ENCODE measurements at places on chromosomes 3 and 15. TPM values are rescaled to one million over a fixed set of nuclear protein-coding genes. Genes with fewer than 3 reads are reported as not detected.

GRCh38 chr15:83610901-83611685 is 42.8 kb upstream of the ADAMTSL3 start:
- no peak overlapping the region for H3K27ac ChIP-seq
- no peaks in the 10 kb centered on the region for H3K36me3 ChIP-seq
- H3K4me3 ChIP-seq = no peak overlapping the region
- H3K4me1 ChIP-seq = no peaks in the 10 kb centered on the region

GRCh38 chr3:31147550-31147949 is 253.1 kb upstream of the GADL1 start:
- no peaks in the 10 kb centered on the region for H3K36me3 ChIP-seq
- no peak for DNase-seq
- no peak overlapping the region for H3K27ac ChIP-seq
- no peaks in the 10 kb centered on the region for H3K27me3 ChIP-seq
- no peak overlapping the region for H3K4me3 ChIP-seq

GRCh38 chr3:22392286-22392685 is 641.3 kb upstream of the ZNF385D start:
- H3K27ac ChIP-seq = no peak overlapping the region
- no peaks in the 10 kb centered on the region for H3K36me3 ChIP-seq
- H3K4me1 ChIP-seq = no peaks in the 10 kb centered on the region
- no peaks in the 10 kb centered on the region for H3K27me3 ChIP-seq

Gene ERC2
- total RNA-seq = not detected

- DNase-seq = no peak
- H3K4me3 ChIP-seq = no peak overlapping the region
- H3K27ac ChIP-seq = no peak overlapping the region
- H3K36me3 ChIP-seq = peaks cover 12% of the 10 kb centered on the region
Observed at GRCh38 chr15:64210371-64210770, 47.5 kb upstream of the PPIB start.

Gene BTLA
- not detected for total RNA-seq

Gene RASGRP1
- 0.85 TPM for total RNA-seq

Gene RBPMS2
- total RNA-seq = 0.26 TPM

- H3K27me3 ChIP-seq = no peaks in the 10 kb centered on the region
- no peak overlapping the region for H3K4me3 ChIP-seq
- no peaks in the 10 kb centered on the region for H3K4me1 ChIP-seq
- no peak overlapping the region for H3K27ac ChIP-seq
Observed at GRCh38 chr15:84037301-84037700, 198.3 kb upstream of the GOLGA6L4 start.

Gene GABRR3
- total RNA-seq = not detected

- H3K27me3 ChIP-seq = no peaks in the 10 kb centered on the region
- H3K4me3 ChIP-seq = no peak overlapping the region
- no peaks in the 10 kb centered on the region for H3K4me1 ChIP-seq
Observed at GRCh38 chr3:132507657-132508056, 89.4 kb upstream of the ACKR4 start.

DNA sequence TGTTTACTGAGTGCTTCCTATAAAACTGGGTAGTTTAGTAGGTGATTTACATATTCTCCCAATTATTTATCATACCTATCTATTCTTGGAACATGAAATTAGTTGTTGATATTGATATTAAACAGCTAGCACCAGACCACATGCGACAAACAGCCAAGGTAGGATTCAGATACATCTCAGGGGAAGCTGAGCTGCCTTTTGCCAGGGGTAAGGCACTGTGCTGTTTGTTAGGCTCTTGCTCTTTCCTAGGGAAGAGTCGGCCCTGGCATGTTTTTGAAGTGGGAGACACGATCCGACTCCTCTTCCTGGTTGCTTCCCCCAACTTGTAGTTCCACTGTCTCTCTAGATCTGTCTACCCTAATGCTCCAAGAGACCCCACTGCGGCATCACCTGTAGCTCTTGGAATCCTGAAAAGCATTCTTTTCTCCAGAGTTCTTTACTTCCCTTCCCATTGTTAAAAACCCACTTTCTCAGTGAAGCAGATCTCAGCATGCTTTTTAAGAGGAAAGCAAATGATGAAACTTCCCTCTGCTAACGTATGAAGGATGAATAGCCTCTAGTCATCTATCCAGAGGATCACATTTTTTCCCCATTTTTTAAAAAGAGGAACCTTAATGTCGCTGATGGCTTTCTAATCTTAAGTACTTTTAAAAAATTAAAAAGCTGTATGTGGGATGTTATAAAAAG is 138.4 kb downstream of the GHSR start:
- H3K4me1 ChIP-seq = peaks cover 42% of the 10 kb centered on the region
- H3K36me3 ChIP-seq = no peaks in the 10 kb centered on the region
- no peak overlapping the region for H3K27ac ChIP-seq
- H3K4me3 ChIP-seq = no peak overlapping the region

- H3K36me3 ChIP-seq = no peaks in the 10 kb centered on the region
- H3K27ac ChIP-seq = no peak overlapping the region
- no peaks in the 10 kb centered on the region for H3K4me1 ChIP-seq
Observed at GRCh38 chr3:38960953-38961622, 90.7 kb downstream of the SCN11A start.

Gene CISH
- 50.5 TPM for total RNA-seq

Gene CNTN4
- total RNA-seq = 1.2 TPM

Gene RTP4
- total RNA-seq = 0.39 TPM

Gene CHRNA7
- 0.65 TPM for total RNA-seq

Gene ZBBX
- not detected for total RNA-seq

Gene ONECUT1
- not detected for total RNA-seq

GRCh38 chr15:68638953-68639515 is 60.2 kb downstream of the CORO2B start:
- H3K27me3 ChIP-seq = no peaks in the 10 kb centered on the region
- no peak for DNase-seq
- no peak overlapping the region for H3K27ac ChIP-seq
- no peak overlapping the region for H3K4me3 ChIP-seq
- no peaks in the 10 kb centered on the region for H3K36me3 ChIP-seq
- peaks cover 34% of the 10 kb centered on the region for H3K4me1 ChIP-seq

DNA sequence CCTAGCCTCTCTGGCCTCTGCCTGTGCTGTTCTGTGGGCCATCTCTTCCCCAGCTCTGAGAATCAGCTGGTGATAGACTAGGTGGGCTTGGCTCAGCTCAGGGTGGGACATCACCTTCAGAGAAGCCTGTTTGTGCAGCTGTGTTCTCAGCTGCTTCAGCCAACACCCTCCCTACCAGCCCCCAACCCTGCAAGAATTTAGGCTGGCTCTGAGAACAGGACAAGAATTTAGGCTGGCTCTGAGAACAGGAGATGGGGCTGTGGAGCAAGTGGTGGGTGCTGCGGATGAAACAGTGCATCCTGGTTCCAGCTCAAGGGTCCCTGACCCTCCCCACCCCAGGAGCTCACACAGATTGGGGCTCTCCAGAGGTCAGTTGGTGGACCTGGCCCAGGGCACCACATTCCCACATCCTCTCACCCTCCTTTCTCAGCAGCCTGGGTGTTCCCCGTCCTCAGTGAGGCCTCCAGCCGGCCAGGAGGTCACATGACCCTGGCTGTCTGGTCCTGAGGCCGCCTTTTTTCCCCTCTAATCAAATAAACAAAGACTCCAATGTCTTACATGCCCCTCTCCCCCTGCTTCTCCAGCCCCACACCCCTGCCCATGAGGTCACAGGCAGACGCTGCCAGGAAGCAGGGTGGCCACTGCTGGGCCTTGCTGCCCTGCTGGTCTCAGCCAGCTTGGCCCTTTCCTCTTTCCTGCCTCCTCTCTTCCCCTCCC is 14.9 kb downstream of the PLEKHO2 start:
- H3K27me3 ChIP-seq = no peaks in the 10 kb centered on the region
- no peak for DNase-seq
- no peak overlapping the region for H3K4me3 ChIP-seq

Gene RARB
- total RNA-seq = 1.2 TPM

Gene GOLIM4
- total RNA-seq = 15.9 TPM

DNA sequence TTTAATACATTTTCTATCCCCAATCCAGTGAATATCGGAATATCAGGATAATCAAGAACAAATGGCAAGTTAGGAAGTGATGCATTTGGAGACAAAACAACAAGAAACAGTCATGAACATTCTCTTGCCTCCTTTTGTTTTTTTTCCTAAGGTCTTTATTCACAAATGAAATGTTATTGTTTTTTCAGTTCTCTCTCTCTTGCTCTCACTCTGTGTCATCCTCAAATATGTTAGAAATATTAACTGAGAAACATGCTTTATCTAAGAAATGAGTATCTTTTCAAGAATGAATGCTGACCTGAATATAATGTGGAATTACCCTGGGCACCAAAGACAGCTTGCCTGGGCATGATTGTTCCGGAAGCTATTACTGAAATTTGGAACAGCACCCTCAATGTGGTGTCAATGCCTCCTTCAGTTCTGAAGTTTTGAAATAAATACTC is 51.3 kb downstream of the RBMS3 start:
- no peak overlapping the region for H3K4me3 ChIP-seq
- H3K4me1 ChIP-seq = peaks cover 74% of the 10 kb centered on the region
- no peaks in the 10 kb centered on the region for H3K27me3 ChIP-seq
- H3K27ac ChIP-seq = peak overlapping the region; percentile 73
- no peaks in the 10 kb centered on the region for H3K36me3 ChIP-seq

Gene CXCR6
- total RNA-seq = not detected

DNA sequence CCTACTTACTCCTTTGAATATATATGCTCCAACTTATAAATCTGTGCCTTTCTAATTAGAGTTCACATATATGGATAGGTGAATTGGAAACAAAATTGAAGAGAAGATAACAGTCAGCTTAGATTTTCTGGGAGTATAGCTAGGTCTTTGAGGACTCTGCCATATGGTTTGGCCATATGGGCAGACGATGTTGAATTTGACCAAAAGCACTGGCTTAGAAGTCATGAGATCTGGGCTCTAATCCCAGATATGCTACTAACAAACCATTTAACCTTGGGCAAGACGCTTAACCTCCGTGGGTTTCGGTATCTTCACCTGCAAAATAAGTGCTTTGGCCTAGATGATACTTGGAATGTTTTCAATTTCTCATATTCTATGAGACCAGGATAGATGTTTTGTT is 154.1 kb downstream of the LSAMP start:
- H3K27ac ChIP-seq = no peak overlapping the region
- H3K4me1 ChIP-seq = no peaks in the 10 kb centered on the region
- no peak for DNase-seq

GRCh38 chr3:174270841-174271240 is 588.3 kb upstream of the NAALADL2 start:
- no peaks in the 10 kb centered on the region for H3K36me3 ChIP-seq
- DNase-seq = no peak
- no peak overlapping the region for H3K4me3 ChIP-seq
- no peaks in the 10 kb centered on the region for H3K27me3 ChIP-seq
- no peak overlapping the region for H3K27ac ChIP-seq
- no peaks in the 10 kb centered on the region for H3K4me1 ChIP-seq

DNA sequence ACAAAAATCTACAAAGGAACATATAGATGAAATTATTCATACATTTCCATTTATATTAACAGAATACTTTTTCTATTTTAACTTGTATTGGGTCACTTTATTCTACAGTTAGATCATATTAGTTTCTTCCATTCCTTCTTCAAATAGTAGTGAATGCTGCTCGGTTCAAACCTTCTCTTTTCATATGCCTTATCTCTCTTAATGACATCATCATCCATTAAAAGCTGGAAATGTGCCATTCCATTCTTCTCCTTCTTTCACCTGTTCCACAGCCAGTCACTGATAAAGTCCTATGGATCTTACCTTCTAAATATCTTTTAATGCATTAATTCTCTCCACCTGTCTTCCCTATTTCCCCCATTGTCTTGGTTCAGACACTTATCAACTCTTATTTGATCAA is 358.0 kb upstream of the POU1F1 start:
- no peaks in the 10 kb centered on the region for H3K4me1 ChIP-seq
- H3K36me3 ChIP-seq = no peaks in the 10 kb centered on the region
- H3K27ac ChIP-seq = no peak overlapping the region
- no peak overlapping the region for H3K4me3 ChIP-seq
- H3K27me3 ChIP-seq = no peaks in the 10 kb centered on the region
- DNase-seq = no peak

Gene ALPK3
- 292 TPM for total RNA-seq

GRCh38 chr3:62007036-62007435 is 366.3 kb downstream of the FEZF2 start:
- no peak overlapping the region for H3K4me3 ChIP-seq
- H3K36me3 ChIP-seq = peaks cover 21% of the 10 kb centered on the region
- H3K27me3 ChIP-seq = no peaks in the 10 kb centered on the region
- DNase-seq = no peak
- H3K4me1 ChIP-seq = no peaks in the 10 kb centered on the region
- H3K27ac ChIP-seq = no peak overlapping the region

Gene TGM5
- not detected for total RNA-seq

- no peak overlapping the region for H3K4me3 ChIP-seq
- H3K27ac ChIP-seq = no peak overlapping the region
- peaks cover 6% of the 10 kb centered on the region for H3K4me1 ChIP-seq
- H3K27me3 ChIP-seq = no peaks in the 10 kb centered on the region
Observed at GRCh38 chr3:142007710-142008399, 131.4 kb downstream of the ATP1B3 start.

- H3K4me1 ChIP-seq = peaks cover 15% of the 10 kb centered on the region
- no peaks in the 10 kb centered on the region for H3K27me3 ChIP-seq
- peak; percentile 70 for DNase-seq
- no peak overlapping the region for H3K4me3 ChIP-seq
Observed at GRCh38 chr3:134477002-134477401, 8.8 kb downstream of the ANAPC13 start.

Gene SLC22A14
- 0.31 TPM for total RNA-seq

DNA sequence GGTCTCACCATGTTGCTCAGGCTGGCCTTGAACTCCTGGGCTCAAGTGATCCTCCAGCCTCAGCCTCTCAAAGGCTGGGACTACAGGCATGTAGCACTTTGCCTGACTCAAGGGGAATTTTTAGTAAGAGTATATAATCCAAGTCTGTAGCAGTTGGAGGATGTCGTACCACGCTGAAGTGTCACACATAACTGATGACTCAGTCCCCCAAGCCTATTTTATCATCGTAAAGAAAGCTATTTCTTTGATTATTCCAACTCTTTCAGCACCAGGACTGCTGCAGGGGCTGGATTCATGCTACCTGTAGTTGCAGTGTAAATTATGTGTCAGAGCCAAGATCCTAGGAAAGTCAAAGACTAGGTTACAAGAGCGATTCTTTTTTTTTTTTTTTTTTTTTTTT is 1.4 kb upstream of the PRKCI start:
- DNase-seq = no peak
- H3K27me3 ChIP-seq = no peaks in the 10 kb centered on the region
- no peaks in the 10 kb centered on the region for H3K36me3 ChIP-seq

Gene C3orf20
- 0.11 TPM for total RNA-seq

DNA sequence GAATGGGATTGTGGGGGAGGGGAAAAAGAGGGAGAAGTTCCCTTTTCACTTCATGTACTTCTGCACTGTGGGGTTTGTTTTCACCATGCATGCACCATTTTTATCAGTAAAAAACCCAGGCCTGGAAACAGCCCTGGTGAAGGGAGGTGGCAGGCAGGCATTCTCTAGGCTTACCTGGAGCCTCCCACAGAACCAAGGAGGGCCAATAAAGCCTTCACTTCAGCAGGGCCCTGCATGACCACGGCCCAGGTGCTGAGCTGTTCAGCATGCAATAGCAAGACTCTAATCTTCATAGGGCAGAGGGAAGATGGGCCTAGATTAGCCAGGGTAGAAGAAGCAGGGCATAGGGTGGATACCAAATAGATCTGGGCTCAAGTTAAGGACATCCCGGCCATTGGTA is 49.6 kb downstream of the SCN5A start:
- no peak overlapping the region for H3K27ac ChIP-seq
- no peak overlapping the region for H3K4me3 ChIP-seq
- no peaks in the 10 kb centered on the region for H3K36me3 ChIP-seq
- no peaks in the 10 kb centered on the region for H3K4me1 ChIP-seq
- no peak for DNase-seq
